ENCODE measurements at places on chromosomes 1 and 21.
A peak's percentile ranks its signal among the peaks of the same experiment; 100 is the strongest.

- DNase-seq = no peak
These were observed 378.0 kb upstream of the PRMT6 start for GRCh38 chr1:106678279-106679050.

- DNase-seq = peak; percentile 38
These were observed 1.1 kb upstream of the ABCD3 start for GRCh38 chr1:94416901-94417727.

- no peak for DNase-seq
These were observed 107.7 kb upstream of the ZNHIT6 start for GRCh38 chr1:85815906-85816305.

- DNase-seq = no peak
These were observed 22.0 kb upstream of the BOLA1 start for GRCh38 chr1:149877211-149877946.

- DNase-seq = no peak
These were observed 172.3 kb upstream of the ARHGEF16 start for GRCh38 chr1:3282186-3282585.

- no peak for DNase-seq
These were observed 58.5 kb downstream of the EXTL2 start for GRCh38 chr1:100835866-100836842.

DNA sequence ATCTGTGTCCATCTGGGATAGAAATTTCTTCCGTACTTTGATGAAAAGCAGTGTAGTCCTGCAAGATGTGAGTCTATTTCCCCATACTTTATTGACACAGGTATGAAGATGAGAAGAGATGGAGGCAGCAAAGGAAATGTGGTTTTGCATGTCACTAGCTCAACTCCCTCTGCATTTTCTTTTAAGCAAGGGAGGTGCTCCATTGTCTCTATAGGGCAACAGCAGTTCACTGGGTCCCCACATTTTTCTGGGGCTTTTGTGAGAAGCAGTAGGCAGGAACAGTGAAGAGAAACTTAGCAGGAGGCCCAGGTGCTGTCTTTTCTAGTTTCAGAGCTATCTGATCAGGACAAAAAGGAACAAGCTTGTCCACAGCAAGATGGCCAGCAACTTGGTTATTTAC lies 37.1 kb downstream of the C21orf91 start:
- DNase-seq = no peak

GRCh38 chr1:203017061-203017460 lies 9.2 kb upstream of the PPFIA4 start:
- no peak for DNase-seq

DNA sequence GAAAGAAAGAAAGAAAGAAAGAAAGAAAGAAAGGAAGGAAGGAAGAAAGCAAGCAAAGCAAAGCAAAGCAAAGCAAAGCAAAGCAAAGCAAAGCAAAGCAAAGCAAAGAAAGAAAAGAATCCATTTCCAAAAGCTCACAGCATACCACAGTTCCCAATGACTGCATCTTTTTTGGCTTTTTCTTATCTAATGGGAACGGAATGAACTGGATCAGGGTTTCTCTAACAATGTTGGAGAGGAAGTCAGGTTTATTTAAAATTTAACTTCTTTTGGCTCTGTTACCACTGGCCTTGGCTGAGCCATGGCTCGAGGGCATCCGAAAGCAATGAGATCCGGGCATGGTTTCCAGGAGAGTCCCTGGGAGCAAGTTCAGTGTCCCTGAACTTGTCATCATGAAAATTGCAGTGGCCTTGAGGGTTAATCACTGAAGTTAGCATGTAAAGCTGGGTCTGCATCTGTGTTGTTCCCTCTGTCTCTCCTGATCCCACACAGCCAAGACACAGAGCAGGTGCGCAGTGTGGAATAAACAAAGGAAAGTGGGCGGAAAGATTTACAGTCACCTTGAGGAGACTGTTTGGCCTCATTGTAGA lies 34.6 kb upstream of the CTPS1 start:
- DNase-seq = no peak

All from stromal cell of bone marrow (primary cell).